Activated naive CD4-positive, alpha-beta T cell (primary cell): ENCODE measurements at places on chromosomes 11 and 22.

DNA sequence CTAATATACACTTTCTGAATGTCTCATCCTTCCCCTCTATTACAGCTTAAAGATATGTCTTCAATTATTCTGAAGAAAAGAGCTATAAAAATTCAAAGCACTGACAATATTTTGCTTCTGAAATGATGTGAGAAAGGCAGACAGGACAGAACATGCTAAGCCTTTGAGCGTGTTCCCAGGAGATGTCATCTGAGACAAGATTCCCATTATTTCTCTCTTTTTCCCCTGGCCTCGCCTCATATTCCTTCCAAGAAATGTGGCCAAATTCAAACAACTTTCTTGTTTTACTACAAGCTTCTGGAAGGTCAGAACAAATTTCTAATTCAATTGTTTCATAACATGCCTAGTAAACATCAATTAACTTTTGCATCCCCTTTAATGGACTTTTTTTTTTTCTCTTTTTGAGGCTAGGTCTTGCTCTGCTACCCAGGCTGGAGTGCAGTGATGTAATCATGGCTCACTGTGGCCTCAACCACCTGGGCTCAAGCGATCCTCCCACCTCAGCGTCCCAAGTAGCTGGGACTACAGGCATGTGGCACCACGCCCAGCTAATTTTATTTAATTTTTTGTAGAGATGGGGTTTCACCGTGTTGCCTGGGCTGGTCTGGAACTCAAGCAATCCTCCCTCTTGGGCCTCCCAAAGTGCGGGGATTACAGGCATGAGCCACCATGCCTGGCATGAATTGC is 37.1 kb upstream of the NFRKB start:
- DNase-seq: no peak

GRCh38 chr22:17436981-17437412 is 67.7 kb downstream of the CECR2 start:
- DNase-seq: no peak

- DNase-seq: no peak
These were observed 167.5 kb upstream of the NECTIN1 start for GRCh38 chr11:119896387-119897045.

DNA sequence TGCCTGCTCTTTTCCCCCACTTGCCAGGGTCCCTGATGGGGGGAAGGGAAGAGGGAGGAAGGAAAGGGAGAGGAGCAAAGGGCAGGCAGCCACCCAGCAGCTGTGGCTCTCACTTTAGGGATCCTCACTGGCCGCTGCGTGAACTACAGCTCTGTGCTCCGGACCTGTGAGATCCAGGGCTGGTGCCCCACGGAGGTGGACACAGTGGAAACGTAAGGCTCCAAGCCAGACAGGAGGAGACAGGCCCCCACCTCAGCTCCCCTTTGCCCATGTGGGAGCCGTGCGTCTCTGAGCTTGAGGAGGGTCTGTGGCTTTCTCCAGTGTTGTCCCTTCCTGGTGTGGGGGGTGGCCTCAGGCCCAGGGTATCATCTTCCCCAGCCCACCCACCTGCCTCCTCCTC is 9.9 kb downstream of the P2RX3 start:
- no peak for DNase-seq

DNA sequence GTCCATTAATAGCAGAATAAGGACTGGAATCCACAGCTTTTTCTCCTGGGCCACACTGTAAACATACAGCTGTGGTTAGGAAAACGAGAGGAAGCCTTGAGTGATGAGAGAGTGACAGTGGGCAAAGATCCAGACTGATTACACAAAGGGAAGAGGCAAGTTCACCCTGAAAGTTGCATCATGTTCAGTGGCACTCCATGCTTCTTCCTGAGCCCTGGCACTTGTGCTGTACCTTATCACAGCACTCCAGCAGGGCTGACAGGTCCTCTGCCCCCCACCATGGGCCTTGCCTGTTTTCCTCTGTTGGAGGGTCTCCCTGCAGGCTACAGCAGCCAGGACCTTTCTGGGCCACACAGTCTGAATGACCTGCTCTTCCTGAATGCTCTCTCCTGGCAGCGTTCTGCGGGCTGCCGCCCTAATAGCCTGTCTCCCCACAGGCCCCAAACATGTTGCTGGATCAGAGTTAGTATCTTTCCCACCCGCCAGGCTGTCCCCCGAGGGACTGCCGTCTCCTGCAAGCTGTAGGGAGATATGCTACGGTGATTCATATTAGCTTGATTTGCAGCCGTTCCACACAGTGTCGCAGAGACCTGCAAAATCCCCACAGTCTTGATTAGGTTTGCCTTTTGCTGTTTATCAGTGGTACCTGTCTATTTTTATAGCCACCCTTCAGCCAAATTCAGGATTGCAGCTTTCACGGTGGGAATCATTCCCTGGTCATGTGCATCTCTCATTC is 60.2 kb downstream of the NTM start:
- DNase-seq: no peak

- DNase-seq: no peak
These were observed 24.7 kb downstream of the CAPN1 start for GRCh38 chr11:65206441-65206841.

- DNase-seq: no peak
These were observed 3.7 kb upstream of the MUC5AC start for GRCh38 chr11:1153951-1154493.

DNA sequence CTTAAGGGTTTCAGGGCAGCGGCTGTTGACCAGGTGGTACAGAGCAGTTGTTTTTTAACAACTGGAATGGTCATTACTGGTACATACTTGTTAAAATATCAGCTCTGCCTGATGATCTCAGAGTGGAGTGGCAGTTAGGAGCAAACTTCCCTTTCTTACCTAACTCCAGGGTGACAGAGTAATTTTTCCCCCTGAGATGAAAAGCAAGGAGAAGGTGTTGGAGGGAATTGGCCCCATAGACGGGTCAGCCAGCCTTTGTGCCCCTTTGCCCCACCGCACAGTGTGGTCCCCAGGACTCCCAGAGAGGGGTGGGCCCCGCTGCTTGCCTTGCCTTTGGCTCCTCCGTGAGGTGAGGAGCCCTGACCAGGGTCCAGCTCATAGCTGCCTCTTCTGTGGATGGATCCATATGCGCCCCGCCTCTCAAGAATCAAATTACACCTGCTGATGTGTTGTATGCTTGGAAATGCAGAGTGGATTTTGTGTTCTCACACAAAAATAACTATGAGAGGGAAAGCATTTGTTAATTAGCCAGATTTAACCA is 27.0 kb upstream of the SORL1-AS1 start:
- no peak for DNase-seq

- DNase-seq: no peak
These were observed 125.1 kb upstream of the E2F8 start for GRCh38 chr11:19365743-19366410.

DNA sequence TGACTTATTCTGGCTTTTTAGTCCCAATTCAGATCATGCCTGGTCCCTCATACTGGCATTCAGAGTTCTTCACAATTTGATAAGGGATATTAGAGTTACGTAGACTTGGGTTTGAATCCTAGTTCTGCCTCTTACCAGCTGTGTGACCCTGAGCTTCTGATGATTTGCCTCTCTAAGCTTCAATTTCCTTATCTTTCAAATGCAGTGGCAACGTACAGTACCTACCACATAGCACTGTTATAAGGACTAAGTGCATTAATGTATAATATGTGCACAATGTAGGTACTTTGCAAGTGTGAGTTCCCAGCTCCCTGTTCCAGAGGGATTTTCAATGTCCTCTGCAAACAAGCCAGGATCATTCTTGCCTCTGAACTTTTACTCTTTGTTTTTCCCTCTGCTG is 7.3 kb downstream of the RHOG start:
- DNase-seq: no peak

- DNase-seq: no peak
These were observed 7.6 kb upstream of the SLC39A13 start for GRCh38 chr11:47400768-47401279.

GRCh38 chr11:46918083-46918787 is at the start of gene LRP4:
Gene LRP4 (minus strand): TSS chr11:46918550. CDS start chr11:46918379, 171 bp downstream.
- no peak for DNase-seq

DNA sequence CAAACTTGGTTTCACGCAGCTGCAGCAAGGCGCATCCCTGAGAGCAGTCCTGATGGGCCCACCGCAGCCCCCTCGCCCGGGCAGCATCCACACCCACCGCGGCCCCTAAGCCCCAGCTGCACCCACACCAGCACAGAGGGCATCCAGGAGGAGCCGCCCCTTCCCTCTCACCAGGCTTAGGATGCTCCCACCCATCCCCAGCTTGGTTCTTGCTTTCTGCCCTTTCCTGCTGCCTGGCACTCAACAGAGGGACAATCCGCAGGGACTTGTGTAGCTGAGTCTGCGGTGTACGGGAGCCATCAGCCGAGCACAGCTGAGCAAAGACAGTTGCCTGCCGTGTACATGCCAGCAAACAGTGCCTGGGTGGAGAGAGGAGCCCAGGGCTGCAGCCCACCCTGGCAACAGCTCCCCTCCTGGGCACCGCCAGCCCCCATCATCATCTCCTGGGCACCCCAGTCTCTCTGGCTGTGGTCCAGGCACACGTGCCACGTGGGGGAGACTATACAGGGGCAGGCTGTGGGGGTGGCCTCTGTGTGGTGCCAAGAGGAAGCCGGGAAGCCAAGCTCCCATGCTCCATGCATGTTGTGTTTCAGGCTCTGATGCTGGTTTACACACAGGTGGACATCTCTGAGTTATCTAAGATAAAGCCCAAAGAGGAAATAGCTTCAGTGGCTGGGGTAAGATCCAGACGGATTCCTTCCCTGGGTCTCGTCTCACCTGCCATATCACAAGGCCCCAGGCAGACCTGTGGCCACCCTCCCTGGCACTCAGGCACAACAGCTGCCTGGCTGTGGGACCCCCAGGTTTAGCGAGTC is 36.0 kb upstream of the GNB1L start:
- no peak for DNase-seq

- no peak for DNase-seq
These were observed 12.1 kb upstream of the ADORA2A start for GRCh38 chr22:24414984-24415945.

- DNase-seq: no peak
These were observed 81.7 kb upstream of the NARS2 start for GRCh38 chr11:78656327-78656726.

DNA sequence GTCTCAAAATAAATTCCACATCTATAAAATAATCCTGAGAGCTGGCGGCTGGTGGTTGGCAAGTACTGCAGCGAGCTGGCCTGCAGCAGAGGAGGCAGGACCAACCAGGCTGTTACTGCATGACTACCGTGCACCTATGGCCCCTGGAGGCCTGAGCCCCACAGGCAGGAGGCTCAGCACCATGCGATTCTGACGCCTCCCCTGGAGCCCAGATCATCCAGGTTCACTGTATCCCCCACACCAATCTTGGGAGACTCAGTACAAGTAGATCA is 159.5 kb upstream of the NCAM1 start:
- DNase-seq: no peak

DNA sequence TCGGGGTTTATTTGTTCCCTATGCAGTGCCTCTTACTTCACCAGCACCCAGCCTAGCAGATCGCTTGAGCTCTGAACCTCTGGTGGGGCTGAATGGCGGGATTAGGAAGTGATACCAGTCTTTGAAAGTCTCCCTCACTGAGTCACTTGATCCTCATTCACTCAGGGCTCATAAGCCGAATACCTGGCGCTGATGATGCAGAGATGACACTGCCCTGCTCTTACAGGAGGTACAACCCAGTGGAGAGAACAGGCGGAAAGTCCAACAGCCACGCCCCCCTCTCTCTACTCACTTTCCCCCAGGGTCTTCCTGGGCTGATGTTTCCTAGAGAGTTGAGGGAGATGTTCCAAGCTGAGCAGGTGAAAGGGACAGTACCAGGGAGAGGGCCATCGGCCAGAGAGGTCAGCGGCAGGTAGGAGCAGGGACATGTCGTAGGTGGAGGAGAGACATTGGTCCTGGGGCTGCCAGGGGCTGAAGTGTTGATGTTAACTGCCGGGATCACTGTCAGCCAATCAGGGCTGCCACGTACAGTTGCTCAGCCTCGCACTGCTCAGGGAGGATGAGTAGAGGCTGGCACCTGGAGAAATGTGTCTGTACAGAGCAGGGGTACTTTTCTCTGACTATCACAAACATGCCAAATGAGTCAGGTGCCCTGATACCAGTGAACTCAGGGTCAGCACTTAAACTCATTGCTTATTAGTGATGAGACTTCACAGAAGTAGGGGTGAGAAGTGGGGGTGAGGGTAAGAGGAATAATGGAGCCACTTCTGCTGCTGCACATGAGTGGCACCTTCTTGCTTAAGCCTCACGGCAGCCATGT is 9.9 kb upstream of the APOBEC3A start:
- DNase-seq: no peak

- no peak for DNase-seq
These were observed 477 bp downstream of the ZBTB16 start for GRCh38 chr11:114059984-114060391.

GRCh38 chr11:78868563-78868962 is 293.9 kb upstream of the NARS2 start:
- DNase-seq: no peak

DNA sequence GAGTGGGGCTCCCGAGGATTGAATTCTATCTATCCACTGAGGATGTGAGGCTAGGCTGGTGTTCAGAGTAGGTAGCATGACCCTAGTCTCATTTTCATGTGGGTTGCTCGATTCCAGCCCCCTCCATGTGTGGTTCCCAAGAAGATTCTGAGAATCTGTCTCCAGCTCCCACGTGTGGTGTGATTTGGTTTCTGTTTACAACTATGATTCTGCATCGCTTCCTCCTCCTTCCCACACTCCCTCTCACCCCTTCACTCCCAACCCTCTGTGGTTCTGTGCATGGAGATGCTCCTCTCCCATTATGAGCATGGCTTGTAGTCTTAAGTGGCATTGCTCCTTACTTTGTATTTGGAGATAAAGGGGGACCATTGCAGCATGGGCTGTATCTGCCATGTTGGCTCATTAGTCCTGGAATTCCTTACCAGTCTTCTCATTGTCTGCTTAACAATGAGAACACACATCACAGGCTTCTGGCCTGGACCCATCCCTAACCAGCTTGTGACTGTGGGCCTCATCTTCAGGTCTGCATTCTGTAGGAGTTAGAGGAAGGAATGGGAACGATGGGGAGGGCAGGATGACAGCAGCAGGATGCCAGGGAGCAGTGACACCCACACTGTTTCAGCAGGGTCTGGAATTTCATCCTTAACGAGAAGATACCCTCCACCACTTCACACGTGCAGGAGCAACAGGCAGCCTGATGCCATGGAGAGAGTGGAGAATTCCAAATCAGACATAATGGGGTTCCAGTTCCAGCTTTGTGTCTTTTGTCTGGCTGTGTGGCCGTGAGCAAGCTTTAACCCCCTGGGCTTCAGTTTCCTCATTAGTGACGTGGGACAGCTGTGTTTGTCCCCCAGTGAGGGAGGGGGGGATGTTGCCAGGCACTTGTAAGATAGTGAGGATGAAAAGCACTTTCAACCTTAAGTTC is 86.0 kb downstream of the CCDC81 start:
- DNase-seq: no peak

DNA sequence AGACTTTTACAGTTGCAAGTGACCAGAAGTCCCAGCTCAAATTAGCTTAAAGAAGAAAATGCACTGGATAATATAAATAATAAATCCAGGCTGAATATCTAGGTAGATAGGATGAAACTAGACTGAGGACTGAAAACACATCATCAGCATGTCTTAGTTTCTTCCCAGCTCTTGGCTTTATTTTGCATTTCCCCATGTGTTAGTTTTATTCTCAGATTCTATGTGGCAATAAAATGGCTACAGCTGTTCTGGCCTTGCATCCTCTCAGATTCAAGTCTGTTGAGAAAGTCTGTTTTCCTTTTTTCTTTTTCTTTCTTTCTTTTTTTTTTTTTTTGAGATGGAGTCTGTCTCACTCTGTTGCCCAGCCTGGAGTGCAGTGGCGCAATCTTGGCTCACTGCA is 22.6 kb upstream of the CAT start:
- no peak for DNase-seq

GRCh38 chr22:27099946-27100722 is 442.7 kb downstream of the MIAT start:
- DNase-seq: no peak

GRCh38 chr11:1280116-1281035 is 29.1 kb downstream of the TOLLIP start:
- DNase-seq: no peak

GRCh38 chr11:120854988-120855387 is 168.9 kb upstream of the TBCEL start:
- no peak for DNase-seq
